RCC 7860 (cell line): ENCODE measurements at places on chromosomes 4 and X.

DNA sequence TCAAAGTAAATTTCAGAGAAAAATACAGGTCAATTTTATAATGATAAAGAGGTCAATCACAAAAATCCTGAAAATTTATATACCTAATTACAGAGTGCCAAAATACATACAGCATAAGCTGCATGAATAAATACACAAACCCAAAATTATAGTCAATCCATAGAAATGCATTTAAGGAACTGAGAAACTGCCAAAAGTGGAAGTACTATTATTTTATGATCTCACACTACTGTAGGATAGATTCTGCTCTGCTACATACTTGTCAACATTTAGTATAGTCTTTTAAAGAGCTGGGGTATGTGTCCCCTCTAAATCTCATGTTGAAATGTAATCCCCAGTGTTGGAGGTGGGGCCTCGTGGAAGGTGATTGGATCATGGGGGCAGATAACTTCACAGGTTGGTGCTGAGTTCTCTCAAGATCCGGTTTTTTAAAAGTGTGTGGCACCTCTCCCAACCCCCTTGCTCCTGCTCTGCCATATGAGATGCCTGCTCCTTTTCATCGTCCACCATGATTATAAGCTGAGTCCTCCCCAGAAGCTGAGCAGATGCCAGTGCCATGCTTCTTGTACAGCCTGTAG, 31.8 kb downstream of the CHIC2 start:
- no peak for DNase-seq

DNA sequence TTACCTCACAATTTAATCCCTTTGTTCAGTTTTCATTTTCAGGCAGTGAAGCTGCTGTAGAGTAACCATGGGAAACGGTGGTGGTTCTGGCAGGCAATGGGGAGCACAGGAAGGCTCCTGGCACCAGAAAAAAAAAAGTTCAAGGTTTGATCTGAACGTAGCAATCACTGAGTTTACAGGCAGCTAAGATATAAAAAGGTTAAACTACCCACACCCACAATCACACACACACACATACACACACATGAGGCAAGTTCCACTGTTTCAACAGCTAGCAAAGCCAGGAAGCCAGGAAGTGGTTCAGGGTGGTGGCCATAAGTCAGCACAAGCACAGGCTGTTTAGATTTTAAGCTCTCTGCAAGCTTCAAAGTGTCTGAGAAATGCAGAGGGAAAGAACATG, at the start of gene SULT1B1:
Gene SULT1B1, minus strand, starts transcription at position 166 of the 400 bp plus-strand sequence. CDS start 5,403 bp downstream, outside the sequence.
- no peak for DNase-seq

GRCh38 chrX:10507876-10508275, 112.5 kb downstream of the MID1 start:
- DNase-seq: no peak

- no peak for DNase-seq
Observed at GRCh38 chrX:136183917-136184316, 36.6 kb downstream of the FHL1 start.

GRCh38 chr4:75306506-75306905, 207.7 kb downstream of the RCHY1 start:
- no peak for DNase-seq

- no peak for DNase-seq
Observed at GRCh38 chr4:57055886-57056285, 54.3 kb downstream of the IGFBP7 start.

GRCh38 chrX:133812402-133812801, 173.0 kb downstream of the GPC3 start:
- DNase-seq: no peak

GRCh38 chrX:7798327-7798726, 44.6 kb upstream of the VCX start:
- DNase-seq: no peak

DNA sequence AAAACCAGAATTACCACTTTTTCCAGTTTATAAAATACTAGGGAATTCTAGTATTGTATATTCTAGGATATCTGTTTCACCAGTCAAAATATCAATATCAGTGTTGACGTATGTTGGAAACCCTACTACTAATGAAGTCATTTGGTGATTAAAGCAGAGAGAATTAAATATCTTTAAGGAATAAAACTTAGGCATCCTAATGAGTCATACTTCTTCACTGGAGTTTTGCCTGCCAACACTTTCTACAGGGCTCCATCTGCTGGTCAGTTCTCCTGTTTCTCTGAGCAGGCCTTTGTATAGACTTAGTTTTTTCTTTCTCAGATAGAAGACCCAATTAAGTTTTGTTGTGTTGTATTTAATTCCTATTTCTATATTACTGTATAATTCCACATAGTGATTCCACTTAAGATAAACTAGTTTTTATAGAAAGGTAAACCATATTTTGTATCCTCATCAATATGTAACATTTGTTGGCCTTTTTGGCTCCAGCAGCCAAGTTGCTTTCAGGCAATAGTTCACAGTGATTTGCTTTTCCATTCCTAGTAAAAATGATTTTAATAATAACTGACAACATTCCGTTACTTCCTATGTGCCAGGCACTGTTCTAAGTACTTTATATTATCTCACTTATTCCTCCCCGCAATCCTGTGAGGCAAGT, 3.5 kb downstream of the AP1AR start:
- peak; percentile 63 for DNase-seq
